SJCRH30 (cell line): ENCODE measurements at places on chromosomes 11 and 22.

GRCh38 chr11:43930868-43931716 lies 11.3 kb upstream of the C11orf96 start:
- no peak for DNase-seq
- H3K27me3 ChIP-seq: no peaks in the 10 kb centered on the region
- H3K36me3 ChIP-seq: no peaks in the 10 kb centered on the region
- H3K4me1 ChIP-seq: peaks cover 18% of the 10 kb centered on the region
- H3K27ac ChIP-seq: no peak overlapping the region

DNA sequence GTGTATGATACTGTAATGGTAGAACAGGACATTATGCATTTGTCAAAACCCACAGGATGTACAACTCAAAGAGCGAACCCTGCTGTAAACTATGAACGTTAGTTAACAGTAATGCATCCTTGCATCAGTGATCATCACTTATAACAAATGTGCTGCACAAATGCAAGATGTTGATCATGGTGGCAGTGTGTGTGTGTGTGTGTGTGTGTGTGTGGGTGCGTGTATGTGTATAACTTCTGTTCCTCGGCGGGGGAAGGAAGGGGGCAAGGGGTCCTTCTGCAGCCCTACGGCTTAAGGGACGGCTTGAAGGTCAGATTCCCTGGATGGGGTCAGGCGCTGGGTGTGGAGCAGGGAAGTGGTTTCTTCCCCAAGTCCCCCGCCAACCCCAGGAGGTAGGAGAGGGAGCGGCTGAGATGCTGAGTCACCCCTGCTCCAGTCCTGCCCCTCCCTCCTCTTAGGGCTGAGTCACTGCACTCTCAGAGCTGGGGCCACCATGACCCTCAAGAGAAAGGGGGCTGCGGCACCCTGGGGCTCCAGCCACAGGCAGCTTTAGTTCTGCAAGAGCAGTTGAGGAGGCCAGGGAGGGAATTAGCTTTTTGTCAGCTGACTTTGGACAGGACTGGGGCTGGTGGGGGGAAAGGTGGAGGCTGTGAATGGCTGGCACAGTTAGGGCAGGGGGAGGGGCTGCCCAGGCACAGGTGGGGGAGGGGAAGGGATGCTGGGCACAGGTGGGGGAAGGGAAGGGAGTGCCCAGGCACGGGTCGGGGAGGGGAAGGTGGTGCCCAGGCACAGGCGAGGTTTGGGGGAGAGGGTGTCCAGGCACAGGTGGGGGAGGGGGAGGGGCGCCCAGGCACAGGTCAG lies 8.8 kb upstream of the CTSD start:
- H3K36me3 ChIP-seq: no peaks in the 10 kb centered on the region
- H3K4me3 ChIP-seq: peak overlapping the region; percentile 34
- H3K27ac ChIP-seq: peak overlapping the region; percentile 39
- 0 out of 2 replicates have a peak, but pooled peaks cover 3% of the 10 kb centered on the region for H3K27me3 ChIP-seq

DNA sequence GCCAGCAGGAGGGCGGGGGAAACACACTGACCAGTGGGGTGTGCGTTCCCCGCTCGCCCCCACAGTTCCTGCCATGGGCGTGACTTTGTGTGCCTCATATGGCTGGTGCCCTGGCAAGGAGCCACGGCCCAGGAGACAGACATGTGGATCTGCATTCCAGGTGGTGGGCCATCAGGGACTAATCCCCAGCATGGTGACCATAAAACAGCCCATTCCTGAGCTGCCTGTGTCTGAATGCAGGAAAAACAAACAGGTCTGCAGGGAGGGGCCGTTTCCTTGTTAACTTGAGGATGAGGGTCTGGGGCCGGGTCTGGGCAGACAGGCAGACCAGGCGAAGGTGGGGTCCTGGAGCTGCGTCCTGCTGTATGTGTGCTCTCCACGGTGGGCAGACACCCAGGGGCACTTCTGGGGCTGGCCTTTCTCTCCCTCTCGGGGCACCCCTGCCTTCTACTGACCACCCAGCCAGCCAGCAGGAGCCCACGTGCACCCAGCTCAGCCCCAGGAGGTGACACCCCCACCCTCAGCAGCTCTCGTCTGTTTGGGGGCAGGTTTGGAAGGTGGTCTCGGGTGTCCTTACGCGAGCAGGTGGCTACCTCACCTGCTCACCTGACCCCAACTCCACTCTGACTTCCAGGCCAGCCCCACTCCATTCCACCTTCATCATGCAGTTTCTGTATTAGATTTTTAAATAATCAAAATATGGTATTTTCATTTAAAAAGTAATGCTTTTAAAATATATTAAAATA lies 120.3 kb downstream of the KCNQ1OT1 start:
- peak; percentile 30 for DNase-seq
- H3K27ac ChIP-seq: no peak overlapping the region
- H3K36me3 ChIP-seq: no peaks in the 10 kb centered on the region
- H3K4me3 ChIP-seq: no peak overlapping the region

GRCh38 chr11:95108159-95108611 lies 18.5 kb downstream of the ENDOD1 start:
- H3K27me3 ChIP-seq: no peaks in the 10 kb centered on the region
- H3K4me3 ChIP-seq: no peak overlapping the region
- no peak for DNase-seq
- H3K4me1 ChIP-seq: no peaks in the 10 kb centered on the region

DNA sequence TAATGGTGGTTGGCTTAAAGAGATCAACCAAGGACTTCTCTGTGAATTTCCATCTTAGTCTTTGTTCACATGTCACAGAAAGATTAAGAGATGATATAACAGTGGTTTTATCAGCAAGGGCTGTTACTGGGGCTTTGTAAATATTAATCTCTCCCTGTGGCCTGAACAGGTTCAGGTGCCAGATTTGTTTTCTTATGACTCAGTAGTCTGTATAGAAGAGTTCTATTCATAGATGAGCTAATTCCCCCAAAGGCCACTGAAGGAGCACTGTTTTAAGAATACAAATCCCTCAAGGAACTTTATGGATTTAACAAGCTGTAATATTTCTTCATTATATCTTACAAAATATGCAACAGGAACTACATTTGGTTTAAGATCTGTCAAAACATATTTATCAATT lies 50.4 kb downstream of the TCP11L1 start:
- H3K36me3 ChIP-seq: peaks cover 15% of the 10 kb centered on the region
- H3K4me3 ChIP-seq: no peak overlapping the region
- DNase-seq: no peak

DNA sequence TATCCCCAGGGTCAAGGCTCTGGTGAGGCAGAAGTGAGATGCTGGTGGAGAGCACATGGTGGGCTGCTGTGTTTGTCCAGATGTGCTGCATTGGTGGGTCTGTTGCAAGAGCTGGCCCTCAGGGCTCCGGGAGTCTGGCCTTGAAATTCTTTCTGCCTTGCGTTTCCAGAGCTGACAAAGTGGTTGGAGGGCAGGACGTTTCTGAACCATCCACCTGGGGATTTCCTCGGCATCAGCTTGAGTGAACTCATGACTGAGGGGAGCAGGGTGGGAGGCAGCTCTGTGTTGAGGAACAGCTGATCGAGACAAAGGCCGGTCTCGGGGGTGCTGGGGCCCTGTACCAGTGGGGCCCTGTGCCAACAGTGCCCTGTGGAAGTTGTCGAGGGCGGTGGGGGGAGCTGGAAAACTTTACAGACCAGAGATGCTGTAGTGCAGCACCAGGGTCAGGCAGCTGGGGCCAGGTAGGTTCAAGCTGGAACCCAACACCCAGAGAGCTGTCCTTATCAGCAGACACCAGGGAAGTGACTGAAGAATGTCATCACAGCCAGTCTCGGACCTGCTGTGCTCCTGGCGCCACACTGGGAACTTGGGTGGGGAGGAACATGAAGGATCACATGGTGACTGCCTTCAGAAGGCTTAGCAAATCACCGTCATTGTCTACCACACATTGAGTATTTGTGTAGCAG lies 4.9 kb downstream of the TSKU start:
- H3K4me1 ChIP-seq: peaks cover 4% of the 10 kb centered on the region; the same call in 1 of the 2 replicates
- no peaks in the 10 kb centered on the region for H3K36me3 ChIP-seq
- no peak for DNase-seq
- H3K27me3 ChIP-seq: no peaks in the 10 kb centered on the region
- H3K4me3 ChIP-seq: no peak overlapping the region
